ENCODE measurements at places on chromosomes 4 and X.

DNA sequence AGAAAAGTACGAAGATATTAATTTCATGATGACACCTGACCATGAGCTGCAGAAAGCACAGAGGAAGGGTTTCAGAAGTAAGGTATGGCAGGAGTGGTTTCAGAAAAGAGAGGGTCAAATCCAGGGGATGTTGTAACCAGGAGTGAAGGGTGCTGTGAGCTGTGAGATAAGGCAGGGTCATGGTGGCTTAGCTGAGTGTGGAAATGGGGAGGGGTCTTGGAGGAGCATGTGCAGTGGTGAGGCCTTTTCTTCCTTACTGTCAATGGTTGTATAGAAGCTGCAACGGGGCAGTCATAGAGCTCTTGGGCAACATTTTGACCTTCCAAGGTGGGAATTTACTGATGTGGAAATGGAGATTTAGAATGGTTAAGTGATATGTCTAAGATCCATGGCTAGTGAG lies 2.5 kb downstream of the ANAPC4 start:
- no peak for DNase-seq

- no peak for DNase-seq
Observed at GRCh38 chr4:82496349-82496748, 65.4 kb downstream of the TMEM150C start.

- DNase-seq, result no peak
Observed at GRCh38 chr4:1543976-1544375, 137.7 kb upstream of the NKX1-1 start.

DNA sequence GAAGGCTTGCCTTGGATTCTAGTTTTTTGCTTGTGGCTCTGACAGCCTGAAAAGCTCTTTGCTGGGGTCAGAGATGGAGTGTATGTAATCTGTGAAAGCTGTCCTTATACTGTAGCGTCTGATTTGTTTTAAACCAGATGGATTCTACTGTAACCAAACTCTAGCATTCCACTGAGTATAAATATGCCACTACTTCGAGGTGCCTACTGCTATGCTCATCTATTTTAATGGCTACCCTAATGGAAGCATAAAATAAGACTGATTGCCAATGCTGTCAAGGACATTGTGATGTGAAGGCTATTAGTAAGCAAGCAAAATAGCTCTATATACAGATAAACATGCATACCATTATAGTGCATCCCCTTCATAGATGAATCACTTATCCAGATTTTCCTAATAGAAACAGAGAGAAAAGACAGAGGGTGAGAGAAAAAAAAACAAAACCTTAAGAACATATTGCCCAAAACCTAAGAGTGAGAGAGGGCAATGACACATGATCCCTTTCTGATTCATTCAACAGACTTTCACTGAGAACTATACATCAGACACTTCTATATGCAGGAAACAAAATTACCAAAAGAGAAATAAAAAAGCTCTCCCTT lies 1025.8 kb upstream of the LCORL start:
- no peak for DNase-seq

DNA sequence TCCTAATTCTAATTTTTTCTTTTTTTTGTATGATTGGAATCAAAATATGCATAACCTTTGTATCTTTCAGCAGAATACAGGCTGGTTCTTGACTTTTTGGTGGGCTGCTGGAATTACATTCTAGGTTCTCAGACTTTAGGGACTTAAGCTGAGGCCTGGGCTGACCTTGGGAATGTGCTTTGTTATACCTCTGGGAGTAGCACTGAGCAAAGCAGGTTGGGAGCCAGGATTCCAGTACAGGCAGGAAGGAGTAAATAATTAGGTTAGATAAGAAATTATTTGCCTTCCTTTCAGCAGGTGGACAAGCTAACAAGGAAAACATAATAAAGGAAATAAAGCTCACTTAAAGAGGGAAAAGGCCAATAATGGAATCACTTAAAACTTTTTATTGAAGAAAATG lies 49.9 kb upstream of the SLC4A4 start:
- DNase-seq, result no peak

DNA sequence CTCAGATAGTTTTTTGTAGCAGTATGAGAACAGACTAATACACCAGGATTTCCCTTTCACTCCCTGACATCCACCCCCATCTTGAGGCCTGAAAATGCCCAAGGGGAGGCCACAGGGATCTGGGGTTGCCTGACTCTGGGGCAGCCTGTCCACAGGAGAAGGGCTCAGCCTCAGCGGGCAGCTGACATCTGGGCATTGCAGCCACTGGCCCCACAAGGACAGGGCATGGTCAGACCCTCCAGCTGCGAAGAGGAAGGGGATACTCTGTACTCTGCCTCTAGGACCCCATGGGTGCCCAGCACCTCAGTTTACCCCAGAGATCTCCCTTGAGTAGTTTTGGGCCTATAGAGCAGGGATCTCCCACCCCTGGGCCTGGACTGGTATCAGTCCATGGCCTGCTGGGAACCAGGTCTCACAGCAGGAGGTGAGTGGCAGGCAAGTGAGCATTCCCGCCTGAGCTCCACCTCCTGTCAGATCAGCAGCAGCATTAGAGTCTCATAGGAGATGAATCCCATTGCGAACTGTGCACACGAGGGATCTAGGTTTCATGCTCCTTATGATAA lies 138.9 kb downstream of the HMX1 start:
- no peak for DNase-seq
